Left colon (tissue), 2 donors: ENCODE measurements at places on chromosomes 11 and 22.

DNA sequence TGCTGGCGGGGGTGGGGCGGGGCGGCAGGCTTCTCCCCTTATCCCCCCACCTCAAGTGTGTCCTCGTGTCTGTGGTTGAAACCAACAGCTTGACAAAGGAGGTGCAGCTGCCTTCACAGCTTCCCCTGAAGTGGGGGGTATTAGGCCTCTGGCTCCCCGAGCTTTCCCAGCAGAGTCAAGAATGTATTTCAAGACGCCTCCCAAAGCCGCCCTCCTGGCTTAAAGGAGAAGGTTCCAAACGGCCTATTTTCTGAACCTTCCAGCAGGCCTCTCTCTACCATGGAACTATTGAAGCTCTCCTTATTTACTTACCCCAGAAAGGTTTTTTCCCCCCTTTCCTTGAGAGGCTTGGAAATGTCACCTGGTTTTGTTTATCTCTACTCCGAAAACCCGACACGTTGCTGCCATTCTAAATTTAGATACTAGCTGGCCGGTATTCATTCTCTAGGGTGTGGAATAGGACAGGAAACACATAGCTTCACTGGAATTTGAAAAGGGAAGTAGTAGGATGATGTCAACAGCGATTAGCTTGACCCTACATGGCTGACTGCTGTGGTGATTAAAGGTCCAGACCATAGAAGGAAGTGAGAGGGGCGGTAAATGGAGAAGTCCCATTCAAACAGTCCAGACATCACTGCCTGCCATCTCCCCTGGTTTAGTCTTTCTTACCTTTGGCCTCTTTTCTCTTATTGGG, 671 bp upstream of the PICALM start:
- no peak for DNase-seq

DNA sequence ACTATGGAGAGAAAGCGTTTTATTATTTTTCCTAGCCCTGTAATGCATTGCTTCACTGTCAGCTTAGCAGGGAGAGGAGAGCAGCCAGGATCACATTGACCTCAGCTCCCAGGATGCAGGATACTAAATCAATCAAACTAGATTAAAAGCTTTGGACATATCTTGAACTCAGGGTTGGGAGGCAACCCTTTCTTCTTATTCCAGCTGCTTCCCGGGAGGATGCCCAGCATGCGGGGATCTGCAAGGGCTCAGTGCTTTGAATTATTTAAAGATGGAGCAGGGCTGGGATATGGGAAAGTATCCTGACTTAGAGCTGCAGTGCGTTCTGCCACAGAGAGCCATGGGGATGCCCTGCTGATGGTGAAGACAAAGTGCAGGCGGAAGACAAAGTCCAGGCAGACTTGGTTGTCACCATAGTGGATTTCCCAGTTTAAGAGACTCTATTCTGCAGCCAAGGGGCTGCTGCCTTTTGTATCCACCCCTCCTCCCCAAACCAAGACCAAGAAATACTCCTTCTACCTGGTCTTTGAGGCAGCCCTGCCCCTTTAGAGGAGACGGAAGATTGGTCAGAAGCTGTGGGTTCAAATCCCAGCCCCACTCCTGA, 1035.0 kb downstream of the TBC1D22A start:
- DNase-seq = no peak

- no peak for DNase-seq
Observed at GRCh38 chr22:46178755-46179505, 28.6 kb downstream of the PPARA start.

GRCh38 chr11:27291302-27291889, 71.6 kb downstream of the CCDC34 start:
- peak; percentile 74 for DNase-seq

DNA sequence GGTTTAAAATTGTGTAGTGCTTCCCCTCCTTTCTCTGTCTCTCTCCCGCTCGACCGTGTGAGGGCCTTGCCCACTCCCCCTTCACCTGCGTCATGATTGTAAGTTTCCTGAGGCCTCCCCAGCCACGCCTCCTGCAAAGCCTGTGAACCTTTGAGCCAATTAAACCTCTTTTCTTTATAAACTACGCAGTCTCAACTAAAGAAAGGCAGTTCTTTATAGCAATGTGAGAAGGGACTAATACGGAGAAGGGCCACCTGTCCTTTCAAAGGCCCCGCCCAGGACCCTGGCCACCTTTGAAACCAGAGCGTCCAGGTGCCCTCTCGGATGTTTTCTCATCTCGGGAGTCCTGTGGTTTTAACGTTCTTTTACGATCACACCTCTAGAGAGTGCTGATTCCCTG, 741.5 kb downstream of the BRD1 start:
- no peak for DNase-seq

DNA sequence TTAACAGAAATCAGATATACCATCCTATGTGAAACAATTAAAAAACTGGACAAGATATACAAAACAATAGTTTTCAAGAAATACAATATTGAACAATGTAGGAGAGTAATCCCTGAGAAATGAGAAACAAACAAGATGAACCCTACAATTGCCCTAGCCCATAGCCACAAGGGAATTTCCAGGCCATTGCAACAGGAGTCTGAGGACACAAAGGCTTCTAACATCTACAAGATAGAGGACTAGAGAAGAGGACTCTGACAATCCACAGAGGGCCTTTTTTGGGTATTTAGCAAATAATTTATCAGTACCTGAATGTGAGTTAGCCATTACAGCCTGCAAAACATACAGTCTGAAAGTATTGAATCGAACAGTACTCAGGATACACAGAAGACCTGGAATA, 251.7 kb downstream of the GRM5 start:
- DNase-seq = no peak

DNA sequence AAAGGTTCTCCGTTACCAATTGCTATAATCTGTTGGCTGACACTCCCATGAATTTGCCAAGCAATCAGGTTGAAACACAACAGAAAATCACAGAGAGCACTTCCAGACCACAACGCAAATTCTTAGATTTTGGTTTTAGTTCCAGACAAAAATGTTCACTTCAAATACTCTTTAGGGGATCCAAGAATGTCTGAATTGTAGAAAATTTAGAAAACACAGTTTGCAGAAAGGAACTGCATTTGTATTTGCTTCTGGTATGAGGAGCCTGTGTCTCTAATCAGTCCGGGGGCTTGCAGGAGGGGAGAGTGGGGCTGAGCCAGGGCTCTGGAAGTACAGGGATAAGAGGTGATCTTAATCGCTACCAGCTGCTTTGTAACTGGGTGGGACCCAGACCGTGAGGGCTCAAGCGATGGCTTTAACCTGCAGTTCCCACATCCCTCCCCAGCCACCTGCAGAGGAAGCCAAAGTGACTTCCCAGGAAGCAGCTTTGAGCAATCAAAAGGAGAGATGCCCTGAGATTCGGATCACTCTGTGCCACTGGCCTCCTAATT, 18.7 kb downstream of the SCUBE2 start:
- no peak for DNase-seq

- DNase-seq = no peak
Observed at GRCh38 chr11:19460718-19461405, 220.1 kb upstream of the E2F8 start.
